ENCODE measurements at places on chromosomes 16 and 17. TPM values are rescaled to one million over a fixed set of nuclear protein-coding genes. Genes with fewer than 3 reads are reported as not detected.

DNA sequence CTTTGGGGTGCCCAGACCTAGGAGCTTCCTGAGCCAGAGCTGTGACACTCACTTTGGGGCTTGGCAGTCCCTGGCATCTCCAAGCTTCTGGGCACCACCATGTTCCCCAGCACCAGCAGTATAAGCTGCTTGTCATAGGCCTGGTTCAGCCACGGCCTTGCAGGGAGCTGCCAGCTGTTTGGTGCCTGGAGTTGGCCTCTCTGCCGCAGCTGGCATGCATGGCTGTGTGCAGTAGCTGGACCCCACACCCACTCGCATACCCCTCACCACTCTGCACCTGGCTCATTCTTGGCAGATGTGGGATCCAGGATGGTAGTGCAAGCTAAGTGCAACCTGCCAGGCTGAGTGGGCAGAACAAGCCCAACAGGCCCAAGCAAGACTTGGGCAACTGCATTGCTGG, 73.4 kb upstream of the BRD7 start:
- no peaks in the 10 kb centered on the region for H3K27me3 ChIP-seq
- no peak overlapping the region for H3K27ac ChIP-seq
- no peak overlapping the region for H3K4me3 ChIP-seq
- no peaks in the 10 kb centered on the region for H3K36me3 ChIP-seq
- no peaks in the 10 kb centered on the region for H3K4me1 ChIP-seq
- DNase-seq = no peak

DNA sequence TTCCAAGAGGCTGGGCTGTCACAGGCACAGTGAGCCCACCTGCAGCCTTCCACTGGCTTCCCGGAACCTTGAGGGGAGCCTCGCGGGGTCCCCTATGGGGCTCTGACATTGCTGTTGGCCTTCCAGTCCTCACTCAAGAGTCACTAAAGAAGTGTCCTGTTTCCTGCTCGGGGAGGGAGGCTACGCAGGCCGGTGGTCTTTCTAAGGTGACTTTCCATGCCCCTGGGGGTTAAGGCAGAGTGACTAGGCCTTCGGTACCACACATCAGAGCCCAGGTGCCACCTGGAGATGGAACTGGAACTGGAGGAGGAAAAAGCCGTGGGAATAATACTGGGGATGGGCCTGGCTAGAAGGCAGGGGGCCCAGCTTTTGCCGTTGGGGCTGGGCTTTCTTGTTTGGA, 72.1 kb downstream of the IL21R start:
- H3K27ac ChIP-seq = no peak overlapping the region
- H3K4me1 ChIP-seq = no peaks in the 10 kb centered on the region
- no peak for DNase-seq
- H3K4me3 ChIP-seq = no peak overlapping the region
- H3K27me3 ChIP-seq = no peaks in the 10 kb centered on the region

The TNS4 gene
- total RNA-seq = not detected

- no peak for DNase-seq
- H3K27me3 ChIP-seq = no peaks in the 10 kb centered on the region
- no peak overlapping the region for H3K4me3 ChIP-seq
- no peaks in the 10 kb centered on the region for H3K4me1 ChIP-seq
- H3K27ac ChIP-seq = no peak overlapping the region
- peaks cover 72% of the 10 kb centered on the region for H3K36me3 ChIP-seq
Measured at GRCh38 chr16:4882633-4883285, 35.5 kb downstream of the UBN1 start.

- no peak overlapping the region for H3K4me3 ChIP-seq
- no peaks in the 10 kb centered on the region for H3K4me1 ChIP-seq
- no peak overlapping the region for H3K27ac ChIP-seq
Measured at GRCh38 chr17:22217135-22217534, 524.8 kb downstream of the KCNJ18 start.

DNA sequence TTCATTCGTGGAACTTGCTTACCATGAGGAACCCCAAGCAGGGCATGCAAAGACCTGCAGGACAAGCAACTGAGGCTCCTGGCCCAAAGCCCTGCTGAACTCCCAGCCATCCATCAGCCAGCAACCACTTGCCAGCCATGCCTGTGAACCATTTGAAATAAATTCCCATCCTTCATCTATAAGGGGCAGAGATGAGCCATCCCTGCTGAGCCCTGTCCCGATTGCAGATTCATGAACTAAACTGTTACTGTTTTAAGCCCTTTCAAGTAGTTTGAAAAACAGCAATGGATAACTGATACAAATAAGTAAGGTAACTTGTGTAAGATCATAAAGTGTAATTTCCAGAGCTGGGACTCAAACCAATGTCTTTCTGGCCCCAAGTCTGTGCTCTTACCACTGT, 114.4 kb upstream of the WSCD1 start:
- no peaks in the 10 kb centered on the region for H3K27me3 ChIP-seq
- no peak for DNase-seq
- H3K4me1 ChIP-seq = no peaks in the 10 kb centered on the region
- no peaks in the 10 kb centered on the region for H3K36me3 ChIP-seq
- H3K4me3 ChIP-seq = no peak overlapping the region

- H3K27me3 ChIP-seq = no peaks in the 10 kb centered on the region
- H3K4me3 ChIP-seq = no peak overlapping the region
- H3K36me3 ChIP-seq = no peaks in the 10 kb centered on the region
- H3K27ac ChIP-seq = peak overlapping the region; percentile 8
- DNase-seq = no peak
- peaks cover 4% of the 10 kb centered on the region for H3K4me1 ChIP-seq
Measured at GRCh38 chr17:60630352-60630751, 30.4 kb downstream of the PPM1D start.

The RNF222 gene
- not detected for total RNA-seq

DNA sequence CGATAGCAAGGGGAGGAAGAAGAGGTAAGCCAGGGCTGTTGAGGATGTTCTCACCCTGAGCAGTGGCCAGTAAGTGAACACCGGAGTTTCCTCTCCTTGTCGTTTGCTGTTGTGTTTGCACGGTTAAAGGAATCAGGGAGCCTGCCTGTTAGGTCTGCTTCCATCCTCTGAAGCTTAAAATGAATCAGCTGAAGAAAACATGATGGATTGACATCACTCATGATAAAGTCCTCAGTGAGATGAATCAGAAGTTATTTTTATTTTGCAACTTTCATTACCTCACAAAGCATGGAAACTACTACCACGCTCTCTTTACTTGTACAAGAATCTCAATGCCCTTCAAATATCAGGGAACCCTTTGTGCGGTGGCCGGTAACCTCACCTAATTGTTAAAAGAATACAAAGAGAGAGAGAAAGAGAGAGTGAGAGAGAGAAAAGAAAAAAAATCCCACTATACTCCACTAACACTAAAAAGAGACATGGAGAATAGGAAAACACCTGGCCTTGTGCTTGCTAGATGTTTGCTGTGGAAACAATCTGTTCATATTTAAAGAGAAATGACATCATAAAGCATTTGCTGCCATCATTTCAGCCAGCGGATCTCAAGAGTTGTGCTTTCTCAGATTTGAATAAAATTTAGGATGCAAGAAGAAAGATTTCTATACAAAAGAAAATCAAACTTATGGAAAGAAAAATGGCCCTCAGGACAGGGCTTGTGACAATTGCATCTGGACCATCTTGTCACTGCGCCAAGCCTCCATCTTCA, 441.6 kb upstream of the SALL1 start:
- H3K4me3 ChIP-seq = no peak overlapping the region
- H3K4me1 ChIP-seq = no peaks in the 10 kb centered on the region
- no peaks in the 10 kb centered on the region for H3K27me3 ChIP-seq

DNA sequence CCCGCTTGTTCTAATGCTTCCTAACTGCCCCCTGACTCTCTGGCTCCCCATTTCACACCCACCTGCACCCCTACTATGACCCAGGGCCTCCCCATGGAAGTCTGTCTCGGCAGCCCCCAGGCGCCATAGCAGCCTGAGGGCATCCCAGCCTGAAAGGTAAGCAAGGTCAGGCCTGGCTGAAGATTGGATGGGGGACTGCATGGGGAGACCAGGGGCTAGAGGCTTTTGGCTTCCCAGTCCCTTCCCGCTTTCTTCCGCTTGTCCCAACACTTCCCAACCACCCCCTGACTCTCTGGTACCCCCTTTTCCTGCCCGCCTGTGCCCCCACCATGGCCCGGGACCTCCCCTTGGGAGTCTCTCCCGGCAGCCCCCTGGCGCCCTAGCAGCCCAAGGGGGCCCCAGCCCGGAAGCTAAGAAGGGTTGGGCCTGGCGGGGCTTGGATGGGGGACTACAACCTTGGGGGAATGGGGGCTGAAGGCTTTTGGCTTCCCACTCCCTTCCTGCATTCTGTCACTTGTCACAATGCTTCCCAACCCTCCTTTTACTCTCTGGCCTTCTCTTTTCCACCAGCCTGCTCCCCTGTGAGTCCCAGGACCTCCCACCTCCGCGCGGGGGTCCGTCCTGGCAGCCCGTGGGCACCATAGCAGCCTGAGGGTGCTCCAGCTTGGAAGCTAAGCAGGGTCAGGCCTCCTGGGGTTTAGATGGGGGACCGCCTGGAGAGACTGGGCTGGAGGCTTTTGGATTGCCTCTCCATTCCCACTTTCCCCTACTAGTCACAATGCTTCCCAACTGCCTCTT, 2288.4 kb downstream of the TP53TG3F start:
- no peaks in the 10 kb centered on the region for H3K36me3 ChIP-seq
- H3K4me1 ChIP-seq = no peaks in the 10 kb centered on the region
- H3K27me3 ChIP-seq = no peaks in the 10 kb centered on the region
- no peak for DNase-seq
- no peak overlapping the region for H3K27ac ChIP-seq

The GRAP gene
- 9.6 TPM for total RNA-seq

DNA sequence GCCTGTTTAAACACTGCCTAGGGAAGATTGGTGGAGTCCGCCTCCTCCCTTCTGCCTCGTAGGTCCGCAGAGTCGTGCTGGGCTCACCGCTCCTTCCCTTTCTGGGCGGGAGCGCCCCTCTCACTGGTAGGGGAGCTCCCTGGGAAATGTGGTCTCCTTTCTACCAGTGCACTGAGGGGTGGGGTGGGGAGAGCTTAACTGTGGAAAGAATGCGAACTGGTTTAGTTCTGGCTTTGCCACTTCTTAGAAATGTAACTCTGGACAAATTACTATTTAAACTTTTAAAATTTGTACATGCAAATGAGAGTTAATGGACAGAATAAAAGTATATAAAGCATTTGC, 105.7 kb downstream of the RPTOR start:
- no peaks in the 10 kb centered on the region for H3K4me1 ChIP-seq
- DNase-seq = no peak
- no peak overlapping the region for H3K4me3 ChIP-seq
- no peak overlapping the region for H3K27ac ChIP-seq
- H3K36me3 ChIP-seq = no peaks in the 10 kb centered on the region
